HFF-Myc (cell line): ENCODE measurements at places on chromosomes 13 and 19.

DNA sequence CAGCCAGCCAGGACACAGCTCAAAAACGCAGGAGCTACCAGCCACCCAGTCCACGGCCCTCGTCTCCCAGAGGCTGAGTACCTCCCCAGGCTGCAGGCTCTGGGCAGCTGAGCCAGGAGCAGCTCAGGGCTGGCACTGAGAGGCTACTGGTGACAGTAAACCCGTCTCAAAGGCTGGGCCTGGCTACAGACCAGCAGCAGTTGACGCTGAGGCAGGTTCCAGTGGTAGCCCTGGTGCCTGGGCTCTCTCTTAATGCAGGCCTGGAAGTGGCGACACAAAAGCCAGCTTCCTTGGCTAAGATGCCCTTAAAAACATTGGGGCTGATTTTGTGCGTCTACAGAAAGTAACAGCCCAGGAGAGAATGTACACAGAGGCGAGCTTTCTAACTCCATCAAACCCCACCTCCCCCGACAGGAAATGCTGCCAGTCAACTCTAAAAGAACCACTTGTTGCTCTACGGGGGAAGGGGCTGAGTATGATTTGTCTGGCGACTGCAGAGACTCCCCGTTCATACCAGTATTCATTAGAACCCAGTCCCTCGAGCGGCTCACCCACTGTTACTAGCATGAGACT, 126.3 kb downstream of the STK24 start:
- no peak for DNase-seq

GRCh38 chr13:84439108-84439507, 556.8 kb upstream of the SLITRK1 start:
- no peak for DNase-seq

GRCh38 chr13:50826035-50826434, 17.5 kb downstream of the DLEU7 start:
- DNase-seq = no peak

GRCh38 chr19:27962264-27962663, 1250.7 kb downstream of the UQCRFS1 start:
- DNase-seq = no peak

DNA sequence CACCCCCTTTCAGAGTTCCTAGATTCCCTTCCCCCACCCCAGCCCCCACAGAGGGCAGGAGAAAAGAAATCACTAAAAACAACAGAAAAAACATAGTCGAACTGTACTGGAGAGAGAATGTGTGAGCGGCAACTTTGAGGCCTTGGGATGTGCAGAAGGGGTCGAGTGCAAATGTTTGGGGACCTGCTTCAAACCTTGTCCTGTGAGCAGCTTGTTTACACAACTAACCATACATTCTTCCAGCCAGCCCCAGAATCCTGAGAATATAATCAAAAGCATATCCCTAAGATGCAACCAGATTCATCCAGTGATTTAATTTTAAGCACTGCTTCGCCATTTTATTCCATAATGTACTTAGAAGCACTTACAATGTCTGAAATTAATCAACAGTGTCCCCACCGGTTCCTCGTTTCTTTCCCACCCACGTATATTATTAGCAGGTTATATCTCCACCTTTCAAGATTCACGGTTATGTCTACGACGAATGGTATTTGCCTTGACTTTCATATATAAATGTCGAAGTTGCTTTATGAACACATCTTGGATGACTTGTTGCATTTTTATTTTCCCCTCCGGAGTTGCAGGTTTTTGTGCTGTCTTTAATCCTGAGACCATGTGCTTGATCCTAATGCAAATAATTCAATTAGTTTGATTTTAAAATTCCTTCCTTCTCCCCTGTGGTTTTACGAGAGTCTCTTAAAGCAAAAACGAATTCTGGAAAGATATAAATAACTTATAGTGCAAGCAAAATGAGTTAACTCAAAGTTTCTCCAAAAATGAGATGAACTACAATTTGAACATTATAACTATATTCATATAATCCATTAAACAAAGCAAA, 107.6 kb downstream of the ZIC5 start:
- no peak for DNase-seq

GRCh38 chr13:97043302-97043701, 49.0 kb upstream of the OXGR1 start:
- peak; percentile 46 for DNase-seq

GRCh38 chr13:98272549-98272948, 95.5 kb upstream of the RNF113B start:
- no peak for DNase-seq

- no peak for DNase-seq
These were observed 23.6 kb downstream of the OLFM2 start for GRCh38 chr19:9912551-9913236.

DNA sequence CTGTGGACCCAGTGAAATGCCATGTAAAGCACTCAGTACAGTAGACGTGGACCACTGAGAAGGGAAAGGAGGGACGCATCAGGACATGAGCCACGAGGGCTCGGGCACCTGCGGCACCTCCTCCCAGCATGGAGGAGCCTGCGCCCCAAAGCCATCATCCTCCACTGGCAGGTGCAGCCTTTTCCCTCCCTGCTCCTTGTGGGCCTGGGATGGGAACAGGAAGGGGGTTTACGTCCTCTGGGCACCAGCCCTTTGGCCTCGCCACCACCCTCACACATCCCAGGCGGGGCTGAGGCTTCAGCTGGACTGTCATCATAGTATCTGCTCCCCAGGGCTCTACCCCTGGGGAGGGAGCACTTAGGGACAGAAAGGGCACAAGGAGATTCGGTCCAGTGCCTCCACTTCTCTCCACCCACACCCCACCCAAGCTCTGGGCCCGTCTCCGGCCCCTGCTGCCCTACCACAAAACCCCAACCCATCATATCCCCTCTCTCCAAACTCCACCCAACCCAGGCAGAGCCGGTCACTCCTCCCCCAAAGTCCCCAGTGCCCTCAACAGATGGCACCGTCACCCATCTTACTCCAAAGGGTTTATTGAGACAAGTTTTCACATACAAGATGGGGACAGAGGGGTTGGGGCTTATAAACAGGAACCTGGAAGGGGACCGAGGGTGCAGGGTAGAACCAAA, 2.2 kb upstream of the PRKD2 start:
- DNase-seq = no peak

- DNase-seq = no peak
These were observed 259.9 kb downstream of the SLITRK1 start for GRCh38 chr13:83622422-83622784.

- DNase-seq = no peak
These were observed 24.9 kb upstream of the ALOX5AP start for GRCh38 chr13:30710442-30710841.

- DNase-seq = peak; percentile 12
These were observed 49.0 kb upstream of the ZNF780A start for GRCh38 chr19:40139533-40140287.

DNA sequence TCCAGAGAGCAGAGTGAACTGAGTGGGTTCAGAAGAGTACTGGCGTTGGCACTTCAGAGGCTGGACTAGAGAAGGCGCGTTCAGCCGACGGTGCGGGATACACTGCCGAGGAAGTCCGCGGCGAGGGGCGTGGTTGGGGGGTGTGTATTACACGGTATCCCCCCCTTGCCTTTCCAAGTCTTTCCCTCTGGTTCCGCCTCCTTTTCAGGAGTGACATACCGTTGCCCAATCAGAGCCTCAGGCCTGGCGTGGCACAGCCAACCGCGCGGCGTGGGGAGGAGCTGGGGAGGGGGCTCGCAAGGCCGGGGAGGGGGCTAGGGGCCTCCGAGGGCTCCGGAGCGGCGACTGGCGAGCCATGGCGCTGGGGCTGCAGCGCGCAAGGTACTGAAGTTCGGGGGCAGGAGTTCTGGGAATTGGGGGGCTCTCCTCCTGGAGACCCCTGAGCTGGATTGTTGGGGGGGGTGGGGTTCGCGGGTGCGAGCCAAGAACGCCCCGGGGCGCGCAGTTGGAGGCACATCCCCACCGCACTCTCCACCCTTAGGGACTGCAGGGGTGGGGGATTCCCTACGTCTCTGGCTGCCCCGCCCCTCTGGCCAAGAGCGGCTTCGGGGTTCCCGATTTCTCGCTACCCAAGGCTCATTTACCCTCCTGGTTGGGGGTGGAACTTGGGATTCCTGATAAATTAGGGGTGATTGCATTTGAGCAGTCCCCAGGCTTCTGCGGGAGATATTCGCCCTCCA, at the start of gene HIF3A:
HIF3A (plus strand) TSS at position 321 of the 740 bp plus-strand sequence; CDS start at position 356, 35 bp downstream.
- no peak for DNase-seq

GRCh38 chr19:57363688-57364181, 384 bp downstream of the TRAPPC2B start:
- DNase-seq = no peak

DNA sequence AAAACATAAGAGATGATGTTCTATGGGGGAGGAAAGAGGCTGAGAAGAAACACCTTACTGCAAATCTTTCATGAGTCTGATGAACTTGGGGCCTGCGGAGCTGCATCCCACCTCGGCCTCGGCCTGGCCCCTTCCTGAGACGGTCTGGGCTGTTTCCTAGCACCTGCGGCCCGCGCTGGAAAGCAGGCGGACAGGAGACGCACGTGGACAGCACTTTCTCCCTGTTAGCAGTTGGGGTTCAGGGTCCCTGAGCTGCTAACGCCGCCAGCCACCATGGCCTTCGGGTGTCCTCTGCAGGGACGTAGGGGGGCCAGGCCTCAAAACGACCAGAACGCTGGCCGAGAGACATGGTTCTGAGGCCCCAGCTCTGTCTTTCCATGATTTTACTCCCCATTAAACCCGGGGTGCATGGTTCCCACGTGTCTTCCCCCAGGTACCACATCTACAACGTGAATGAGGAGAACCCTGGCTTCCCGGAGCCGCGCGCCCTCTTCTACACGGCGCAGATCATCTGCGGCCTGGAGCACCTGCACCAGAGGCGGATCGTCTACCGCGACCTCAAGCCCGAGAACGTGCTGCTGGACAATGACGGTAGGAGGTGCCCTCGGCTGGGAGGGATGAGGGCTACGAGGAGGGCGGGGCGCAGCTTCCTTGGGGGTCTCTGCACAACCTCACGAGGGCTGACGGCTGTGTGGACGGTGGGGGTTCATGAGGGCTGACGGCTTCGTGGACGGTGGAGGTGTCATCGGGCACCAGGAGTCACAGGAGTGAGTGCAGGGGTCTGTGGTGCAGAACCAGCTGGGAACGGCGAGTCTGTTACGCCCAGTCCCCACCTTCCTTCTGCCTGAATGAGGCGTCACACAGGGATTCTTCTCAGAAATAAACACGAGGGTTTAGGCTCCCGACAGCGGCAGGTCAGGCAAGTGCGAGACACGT, 4.3 kb downstream of the GRK1 start:
- no peak for DNase-seq
